ENCODE measurements at places on chromosomes 13 and 19.

DNA sequence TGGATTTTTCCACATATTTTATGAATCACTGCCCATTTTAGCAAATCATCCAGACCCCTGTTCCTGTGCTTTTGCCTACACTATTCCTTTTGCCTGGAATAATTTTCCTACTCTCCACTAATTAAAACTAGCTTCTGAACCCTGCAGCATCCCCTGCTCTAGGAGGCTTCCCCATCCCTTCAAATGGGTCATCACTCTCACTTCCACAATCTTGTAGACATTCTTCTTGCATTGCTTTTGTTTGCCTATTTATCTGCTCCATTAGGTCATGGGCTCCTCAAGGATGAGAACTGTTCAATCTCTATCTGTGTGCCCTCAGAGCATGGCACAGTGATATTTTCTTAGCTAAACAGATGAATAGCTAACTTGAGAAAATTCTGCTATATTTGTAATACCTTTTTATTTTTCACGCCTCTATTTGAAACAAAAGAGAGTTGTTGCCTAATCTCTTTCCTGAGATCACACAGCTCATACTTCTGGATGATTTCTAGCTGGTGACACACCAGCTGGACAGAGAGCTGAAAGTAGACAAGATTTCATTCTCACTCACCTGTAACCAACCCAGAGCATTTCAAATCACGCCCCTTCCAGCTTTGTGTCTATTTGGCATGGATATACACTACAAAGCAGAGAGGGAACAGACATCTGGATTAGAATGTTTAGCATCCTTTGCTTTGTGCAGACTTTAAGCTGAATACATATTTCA is 466.0 kb downstream of the FOXO1 start:
- no peaks in the 10 kb centered on the region for H3K27me3 ChIP-seq
- no peak for DNase-seq
- peaks cover 9% of the 10 kb centered on the region for H3K4me1 ChIP-seq

DNA sequence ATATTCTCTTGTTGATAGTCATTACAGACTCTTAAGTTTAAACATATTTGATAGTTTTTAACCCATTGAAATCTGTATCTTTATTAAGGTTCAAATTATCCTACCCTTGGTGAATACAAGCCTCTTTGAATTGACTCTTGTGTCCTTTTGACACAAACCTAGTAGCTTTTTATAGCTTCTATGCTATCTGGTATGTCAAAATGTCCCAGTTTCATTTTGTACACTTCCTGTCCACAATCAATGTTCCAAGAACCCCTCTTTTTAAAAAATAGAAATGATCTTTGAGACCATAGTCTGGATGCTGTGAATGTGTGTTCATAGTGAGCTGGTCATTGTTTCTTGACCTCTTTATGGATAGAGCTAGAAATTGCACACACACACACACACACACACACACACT is 39.2 kb upstream of the FGF14 start:
- H3K4me3 ChIP-seq = no peak overlapping the region
- DNase-seq = no peak
- no peaks in the 10 kb centered on the region for H3K4me1 ChIP-seq
- H3K27me3 ChIP-seq = peaks cover 2% of the 10 kb centered on the region
- H3K27ac ChIP-seq = no peak overlapping the region

DNA sequence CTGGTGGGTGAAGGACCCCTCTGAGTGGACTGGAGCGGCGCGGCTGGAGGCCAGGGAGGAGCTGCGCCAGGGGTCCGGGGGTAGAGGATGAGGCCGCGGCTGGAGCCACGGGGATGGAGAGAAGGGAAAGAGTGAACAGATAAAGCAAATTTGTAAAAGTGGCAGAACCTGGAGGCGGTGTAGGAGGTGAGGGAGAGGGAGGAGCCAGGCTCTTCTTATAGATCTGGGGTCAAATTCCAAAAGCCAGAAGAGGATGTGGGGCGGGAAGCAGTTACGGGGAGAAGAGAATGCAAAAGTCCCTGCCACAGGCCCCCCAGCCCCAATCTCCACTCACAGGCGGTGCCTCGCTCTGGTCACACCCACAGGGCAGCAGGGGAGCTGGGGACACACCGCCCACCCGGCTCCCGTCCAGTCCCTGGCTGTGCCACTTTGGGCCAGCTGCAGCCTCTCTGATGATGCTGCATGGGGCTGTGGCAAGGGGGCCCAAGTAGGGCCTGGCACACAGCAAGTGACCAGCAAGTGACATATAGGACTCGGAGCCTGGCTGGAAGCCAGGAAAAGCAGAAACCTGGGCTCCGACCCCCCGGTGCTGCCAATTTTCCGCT is 11.1 kb downstream of the LRRC4B start:
- H3K4me1 ChIP-seq = peaks cover 29% of the 10 kb centered on the region
- H3K27ac ChIP-seq = no peak overlapping the region
- DNase-seq = no peak

- H3K27me3 ChIP-seq = peaks cover 22% of the 10 kb centered on the region
- peaks cover 9% of the 10 kb centered on the region for H3K36me3 ChIP-seq
- no peak for DNase-seq
- H3K27ac ChIP-seq = peak overlapping the region; percentile 75
- H3K4me3 ChIP-seq = peak overlapping the region; percentile 88
Measured at GRCh38 chr19:1571358-1571757, 3.2 kb upstream of the MEX3D start.

DNA sequence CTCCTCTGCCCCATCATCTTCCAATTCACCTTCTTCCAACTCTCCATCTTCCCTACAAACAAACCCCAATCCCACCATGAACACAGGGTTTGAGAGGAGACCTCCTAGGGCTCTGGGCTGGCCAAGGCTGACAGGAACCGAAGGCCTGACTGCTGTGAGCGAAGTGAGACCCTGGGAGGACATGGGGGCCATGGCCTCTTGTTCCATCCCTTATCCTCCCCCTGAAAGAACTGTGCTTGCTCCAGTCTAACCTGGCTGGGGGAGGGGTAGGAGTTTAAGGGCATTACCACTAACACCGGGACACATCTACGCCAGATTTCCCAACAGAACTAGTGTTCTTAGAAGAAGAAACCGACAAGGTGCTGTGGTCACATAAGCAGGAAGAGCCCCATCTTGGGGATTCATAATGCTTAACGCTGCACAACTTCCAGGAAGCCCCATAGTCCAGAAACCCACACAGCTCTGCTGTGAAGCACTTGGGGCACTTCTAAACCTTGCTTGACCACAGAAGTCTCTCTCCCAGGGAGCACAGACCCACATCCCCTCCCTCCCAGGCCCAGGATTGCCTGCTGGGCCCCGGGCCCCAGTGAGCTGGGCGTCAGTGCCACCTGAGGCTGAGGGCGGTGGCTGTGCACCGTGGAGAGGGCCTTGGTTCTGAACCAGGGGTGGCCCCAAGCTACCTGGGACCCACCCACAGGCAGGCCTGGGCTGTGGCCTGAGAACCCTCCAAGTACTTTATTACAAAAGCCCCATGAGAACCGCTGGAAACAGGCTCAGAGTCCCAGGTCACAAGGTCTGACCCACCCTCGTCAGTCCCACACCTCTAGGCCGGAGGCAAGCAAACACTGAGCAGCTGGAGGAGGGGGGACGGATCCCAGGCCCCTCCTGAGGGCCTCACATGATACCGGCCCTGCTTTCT is 18.8 kb downstream of the ZC3H4 start:
- no peak overlapping the region for H3K4me3 ChIP-seq
- DNase-seq = no peak
- no peaks in the 10 kb centered on the region for H3K27me3 ChIP-seq
- peaks cover 15% of the 10 kb centered on the region for H3K36me3 ChIP-seq

- H3K4me3 ChIP-seq = no peak overlapping the region
- H3K27ac ChIP-seq = no peak overlapping the region
Measured at GRCh38 chr13:108439556-108439955, 170.0 kb downstream of the TNFSF13B start.

DNA sequence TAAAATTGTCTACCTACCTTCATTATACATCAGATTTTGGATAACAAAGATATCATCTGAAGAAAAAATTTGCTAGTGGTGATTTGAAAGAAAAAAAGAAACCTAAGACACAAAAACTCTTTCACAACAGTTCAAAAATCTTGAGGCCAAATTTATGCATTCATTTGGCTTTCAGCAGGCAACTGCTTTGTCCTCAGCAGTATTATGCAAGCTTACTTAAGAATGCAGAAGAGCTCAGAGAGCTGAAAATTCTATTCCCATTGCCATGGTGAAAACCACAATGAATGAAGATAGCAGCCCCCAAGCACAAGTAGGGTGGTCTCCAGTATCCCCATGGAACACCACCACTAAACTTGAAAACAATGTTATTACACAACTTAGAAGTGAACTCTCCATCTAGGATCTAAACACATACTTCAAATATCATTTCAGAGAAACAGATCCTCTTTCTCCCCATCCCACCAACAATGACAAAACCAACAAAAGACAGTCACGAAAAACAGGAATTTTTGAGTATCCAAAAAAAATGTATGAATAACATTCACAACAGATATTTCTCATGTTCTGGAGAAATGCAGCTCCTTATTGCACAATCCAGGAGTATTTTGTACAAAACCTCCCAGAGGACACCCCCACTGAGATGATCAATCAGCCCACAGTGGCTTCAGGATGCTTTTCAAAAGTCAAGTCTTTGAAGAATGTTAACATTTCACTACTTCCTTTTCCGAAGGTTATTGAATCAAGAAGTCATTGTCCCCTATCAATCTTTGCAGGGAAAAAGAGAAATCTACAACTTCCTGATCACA is 192.7 kb downstream of the LHFPL6 start:
- H3K36me3 ChIP-seq = no peaks in the 10 kb centered on the region
- peaks cover 79% of the 10 kb centered on the region for H3K4me1 ChIP-seq
- peak overlapping the region; percentile 96 for H3K27ac ChIP-seq
- no peaks in the 10 kb centered on the region for H3K27me3 ChIP-seq
- no peak for DNase-seq

DNA sequence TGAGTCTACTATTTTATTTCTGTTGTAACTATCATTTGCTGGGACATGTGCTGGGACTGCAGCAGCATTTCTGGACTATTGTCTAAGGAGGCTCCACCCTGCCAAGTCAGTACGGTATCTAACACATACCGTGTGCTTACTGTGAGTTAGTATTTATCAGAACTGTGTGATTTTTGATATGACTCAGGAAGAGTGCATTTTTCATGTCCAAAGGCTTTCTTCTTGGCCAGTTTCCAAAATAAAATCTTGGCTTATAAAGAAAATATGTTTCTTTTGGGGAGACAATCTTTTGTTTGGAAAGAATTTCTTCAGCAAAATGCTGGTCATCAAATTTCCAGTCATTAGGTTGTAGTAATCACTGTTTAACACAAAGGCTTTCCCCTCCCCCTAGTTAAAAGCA is 11.6 kb downstream of the PARP4 start:
- no peak overlapping the region for H3K4me3 ChIP-seq
- peaks cover 7% of the 10 kb centered on the region for H3K36me3 ChIP-seq
- peak overlapping the region; percentile 2 for H3K27ac ChIP-seq
- no peaks in the 10 kb centered on the region for H3K27me3 ChIP-seq

DNA sequence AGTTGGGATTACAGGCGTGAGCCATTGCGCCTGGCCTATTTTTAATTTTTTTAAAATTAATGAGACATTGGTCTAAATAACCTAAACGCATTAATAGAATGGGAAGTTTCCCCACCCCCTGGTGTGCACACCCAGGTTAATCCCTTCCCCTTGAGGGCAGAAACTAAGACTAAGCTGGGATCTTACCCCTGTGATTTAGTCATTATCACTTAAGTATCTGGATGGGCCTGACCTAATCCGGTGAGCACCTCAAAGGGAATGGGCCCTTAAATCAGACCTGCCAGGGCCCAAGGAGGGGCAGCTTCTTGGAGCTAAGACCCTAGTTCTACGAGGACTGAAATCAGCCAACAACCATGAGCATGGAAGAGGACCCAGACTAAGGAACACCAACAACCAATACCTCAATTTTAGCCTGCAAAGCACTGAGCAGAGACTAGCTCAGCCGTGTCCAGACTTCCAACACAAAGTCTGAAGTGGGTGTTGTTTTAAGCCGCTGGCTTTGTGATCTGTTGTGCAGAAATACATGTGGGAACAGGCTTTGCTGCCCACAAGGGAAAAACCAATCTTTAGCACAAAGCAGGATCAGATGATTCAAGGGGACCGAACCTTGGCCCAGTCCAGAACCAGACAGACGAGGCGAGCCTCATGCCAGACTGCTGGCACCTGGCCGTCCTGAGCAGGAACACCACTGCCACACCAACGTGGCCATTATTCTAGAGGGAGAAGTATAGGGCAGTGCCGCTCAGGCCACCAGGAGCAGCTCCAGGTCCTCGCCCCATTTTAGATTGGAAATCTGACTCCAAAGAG is 7.1 kb downstream of the UBE2S start:
- peaks cover 22% of the 10 kb centered on the region for H3K36me3 ChIP-seq
- no peak overlapping the region for H3K27ac ChIP-seq
- peaks cover 25% of the 10 kb centered on the region for H3K4me1 ChIP-seq
- DNase-seq = no peak
- peak overlapping the region; percentile 72 for H3K4me3 ChIP-seq

- DNase-seq = peak; percentile 65
- peaks cover 20% of the 10 kb centered on the region for H3K4me1 ChIP-seq
- H3K36me3 ChIP-seq = peaks cover 9% of the 10 kb centered on the region
- H3K27ac ChIP-seq = no peak overlapping the region
- H3K27me3 ChIP-seq = no peaks in the 10 kb centered on the region
Measured at GRCh38 chr19:42352301-42353259, 27.1 kb downstream of the MEGF8 start.

DNA sequence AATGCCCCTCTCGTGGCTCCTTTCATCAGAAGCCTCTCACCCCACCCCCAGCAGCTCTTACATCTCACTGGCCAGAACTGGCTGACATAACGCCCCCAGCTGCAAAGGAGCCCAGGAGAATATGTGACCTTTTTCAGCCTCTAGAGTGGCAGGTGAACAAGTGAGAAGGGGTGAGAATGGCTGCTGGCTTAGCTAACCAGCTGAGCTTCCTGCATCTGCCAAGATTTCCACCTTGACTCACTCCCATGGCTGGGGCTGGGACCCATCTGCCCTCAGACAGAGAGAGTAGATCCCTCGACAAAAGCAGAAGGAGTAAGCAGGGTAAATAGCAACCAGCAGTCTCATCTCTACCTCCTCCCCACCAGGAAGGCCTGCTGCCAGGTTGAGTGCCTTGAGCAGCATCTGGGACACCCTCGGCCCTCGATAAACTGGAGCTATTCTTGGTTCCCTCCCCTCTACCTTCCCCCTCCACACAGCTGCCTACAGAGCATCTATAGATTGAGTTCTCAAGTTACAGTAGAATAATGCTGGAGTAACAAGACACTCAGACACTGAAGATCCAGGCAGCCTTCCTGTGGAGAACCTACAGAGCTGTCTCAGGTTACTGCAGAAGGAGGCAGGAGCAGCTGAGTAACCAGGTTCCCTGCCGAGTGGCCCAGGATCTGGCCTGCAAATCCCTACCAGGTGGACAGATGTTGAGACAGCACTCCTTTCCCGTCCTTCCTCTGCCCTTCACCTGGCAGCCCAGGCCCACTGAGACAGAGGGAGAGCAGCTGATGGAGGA is 15.5 kb downstream of the KASH5 start:
- no peak for DNase-seq
- H3K36me3 ChIP-seq = no peaks in the 10 kb centered on the region
- no peaks in the 10 kb centered on the region for H3K27me3 ChIP-seq
- peak overlapping the region; percentile 43 for H3K27ac ChIP-seq

GRCh38 chr13:96229356-96229755 is 139.4 kb downstream of the HS6ST3 start:
- no peak overlapping the region for H3K27ac ChIP-seq
- no peaks in the 10 kb centered on the region for H3K36me3 ChIP-seq
- no peaks in the 10 kb centered on the region for H3K4me1 ChIP-seq
- no peak for DNase-seq
- no peak overlapping the region for H3K4me3 ChIP-seq
